ENCODE measurements at places on chromosomes 3 and 15.

GRCh38 chr15:63597038-63597790, at the start of gene FBXL22:
Gene FBXL22, plus strand, starts transcription at chr15:63597387. Its CDS starts 6 bp downstream, at chr15:63597393.
- DNase-seq, result no peak

DNA sequence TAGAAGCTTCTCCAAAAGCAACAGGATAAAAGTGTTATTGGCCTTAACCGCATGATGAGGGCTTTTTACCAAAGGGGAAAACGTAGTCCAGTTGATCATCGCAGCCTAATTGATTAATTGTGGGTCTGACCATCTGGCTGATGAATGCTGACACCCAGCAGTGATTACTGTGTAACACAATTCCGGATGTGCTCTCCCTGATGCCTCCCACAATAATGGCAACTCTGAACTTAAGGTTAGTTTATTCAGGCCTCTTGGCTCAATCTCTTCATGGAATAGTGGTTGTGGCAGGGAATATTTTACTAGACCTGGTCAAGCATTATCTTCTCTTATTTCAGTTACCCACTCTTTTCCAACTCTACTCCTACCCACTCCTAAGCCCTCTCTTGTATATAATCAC, 332.9 kb downstream of the TIGIT start:
- no peak for DNase-seq

- peak; percentile 65 for DNase-seq
Measured at GRCh38 chr3:149277331-149277813, 55.7 kb upstream of the CP start.

GRCh38 chr3:167909952-167910351, 174.4 kb downstream of the SERPINI1 start:
- no peak for DNase-seq

GRCh38 chr3:160677459-160677881, 510 bp downstream of the ARL14 start:
- DNase-seq, result no peak

DNA sequence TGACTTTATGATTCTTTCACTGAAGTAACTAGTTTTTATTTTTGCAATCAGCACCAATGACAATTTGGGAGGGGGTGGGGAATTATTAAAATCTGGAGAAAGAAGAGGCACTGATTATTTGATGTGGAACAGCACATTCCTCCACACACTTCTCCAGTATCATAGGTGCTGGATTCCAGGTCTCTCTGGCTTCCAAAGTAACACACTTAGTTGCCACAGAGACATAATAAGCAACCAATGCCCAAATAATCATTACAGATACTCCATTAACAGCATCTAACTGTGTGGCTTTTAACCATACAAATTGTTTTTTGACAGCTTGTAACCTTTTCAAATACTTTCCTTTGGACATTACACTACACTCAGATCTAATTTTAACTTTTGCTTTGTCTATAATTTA, 131.0 kb upstream of the CDIN1 start:
- no peak for DNase-seq

DNA sequence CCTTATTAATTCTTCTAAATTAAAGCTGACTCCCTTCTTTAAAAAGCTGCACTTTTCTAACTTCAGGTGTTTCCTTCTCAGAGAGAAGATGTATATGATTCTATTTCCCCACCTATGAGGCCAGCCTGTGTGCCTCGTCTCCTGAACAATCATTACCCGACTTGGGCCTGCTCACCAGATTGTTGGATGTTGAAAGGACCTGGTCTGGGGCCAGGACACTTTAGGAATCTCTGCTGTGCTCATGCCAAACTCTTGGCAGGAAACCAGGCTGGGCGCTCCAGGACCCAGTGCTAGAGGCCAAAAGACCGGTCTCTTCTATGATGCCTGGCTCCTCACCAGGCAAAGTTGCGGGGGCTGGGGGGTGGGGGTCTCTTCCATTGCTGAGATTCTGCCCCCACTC, 16.9 kb upstream of the LRRC31 start:
- DNase-seq, result no peak

DNA sequence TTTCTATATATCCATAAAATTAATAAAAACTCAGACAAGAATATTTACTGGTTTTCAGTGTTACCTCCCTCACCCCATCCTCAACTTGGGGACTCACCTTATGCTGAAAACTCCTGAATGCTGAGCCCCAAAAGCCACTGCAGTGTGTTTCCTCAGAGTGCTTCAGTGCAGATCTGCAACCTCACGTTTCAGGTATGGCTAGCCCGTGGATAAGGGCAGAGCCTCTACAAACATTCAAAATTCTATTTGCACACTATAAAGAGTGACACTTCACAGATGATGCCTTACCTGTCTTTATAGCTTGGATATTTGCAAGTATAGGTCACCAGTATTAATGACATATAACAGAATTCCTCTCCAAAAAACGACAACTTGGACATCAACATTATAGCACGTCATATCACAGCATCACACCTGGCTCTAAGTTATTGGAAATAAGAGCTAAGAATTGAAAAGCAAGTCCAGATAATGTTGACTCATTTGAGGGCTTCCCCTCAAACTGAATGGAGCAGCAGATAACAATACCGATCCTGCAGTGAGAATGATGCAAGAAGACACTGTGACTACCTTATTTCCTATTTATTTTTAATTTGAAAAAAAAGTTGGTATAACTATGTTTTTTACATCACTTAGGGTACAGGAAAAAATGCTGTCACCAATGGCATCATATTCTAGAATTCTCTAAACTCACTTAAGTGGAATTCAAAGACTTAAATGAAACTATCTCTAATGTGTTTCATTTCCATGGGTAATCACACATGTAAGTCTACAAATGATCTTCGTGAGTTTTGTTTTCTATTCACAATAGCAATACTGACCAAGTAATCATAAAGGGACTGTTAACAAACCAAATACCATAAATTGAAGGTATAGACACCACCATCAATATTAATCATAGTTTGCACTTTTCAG, 40.7 kb upstream of the RSL24D1 start:
- no peak for DNase-seq

GRCh38 chr3:66037986-66038369, 740 bp downstream of the MAGI1 start:
- DNase-seq, result no peak

GRCh38 chr3:75983609-75984290, 198.4 kb upstream of the ZNF717 start:
- DNase-seq, result no peak

GRCh38 chr3:172317984-172318383, 130.3 kb downstream of the GHSR start:
- peak; percentile 60 for DNase-seq

- DNase-seq, result no peak
Measured at GRCh38 chr15:27549746-27550145, 549.4 kb downstream of the OCA2 start.

GRCh38 chr15:98801234-98801561, 152.9 kb downstream of the IGF1R start:
- peak; percentile 83 for DNase-seq

DNA sequence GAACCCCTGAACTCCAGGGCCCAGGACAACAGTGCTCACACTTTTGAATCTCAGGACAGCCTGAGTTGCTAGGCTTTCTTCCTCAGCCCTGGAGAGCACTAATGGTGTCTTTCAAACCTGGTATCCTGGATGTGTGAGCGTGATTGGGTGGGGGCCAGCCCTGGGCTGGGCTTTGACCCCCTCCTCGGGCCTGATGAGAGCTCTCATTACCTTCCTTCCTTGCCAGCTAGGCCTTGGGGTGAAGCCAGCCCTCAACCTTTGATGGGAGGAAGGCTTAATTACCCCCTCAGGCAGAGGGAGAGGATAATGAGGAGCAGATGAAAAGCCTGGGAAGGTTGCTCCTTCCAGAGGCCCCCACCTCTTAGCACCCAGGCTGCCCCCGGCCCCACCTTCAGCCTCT, 31.1 kb upstream of the INSYN1 start:
- no peak for DNase-seq

DNA sequence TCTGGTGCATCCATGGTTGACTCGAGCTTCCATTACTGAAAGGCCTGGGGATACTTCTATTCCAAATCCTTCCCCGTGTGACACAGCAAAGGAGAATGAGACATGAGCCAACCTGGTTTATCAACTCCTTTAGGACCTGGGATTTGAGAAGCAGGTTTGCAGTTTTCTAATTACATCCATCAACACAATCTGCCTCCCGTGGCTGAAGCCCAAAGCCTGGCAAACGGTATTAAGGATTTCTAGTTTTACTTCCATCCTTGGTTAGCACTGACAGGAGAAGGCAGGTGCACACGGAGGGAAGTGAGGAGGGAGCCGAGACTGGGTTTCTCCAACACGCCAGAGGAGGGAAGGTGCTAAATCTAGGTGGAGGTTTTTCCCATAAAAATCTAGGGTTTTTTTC, 79.0 kb downstream of the MYLK start:
- no peak for DNase-seq

DNA sequence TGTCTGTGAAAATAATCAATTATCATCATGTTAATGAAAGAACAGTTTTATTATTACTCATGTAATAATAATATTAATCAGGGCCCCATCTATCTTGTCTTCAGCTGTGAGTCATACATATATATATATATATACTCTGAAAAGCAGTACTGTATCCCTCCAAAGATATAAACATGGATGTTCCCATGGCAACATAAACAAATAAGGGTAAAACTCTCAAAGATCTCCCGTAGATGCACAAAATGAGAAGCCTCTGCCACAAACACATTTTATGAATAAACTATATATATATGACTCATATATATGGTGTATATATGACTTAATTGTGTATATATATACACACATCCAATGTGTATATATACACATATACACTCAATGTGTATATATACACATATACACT, 163.8 kb upstream of the ARHGEF26 start:
- no peak for DNase-seq

GRCh38 chr3:179473565-179473964, 22.3 kb upstream of the GNB4 start:
- DNase-seq, result no peak

DNA sequence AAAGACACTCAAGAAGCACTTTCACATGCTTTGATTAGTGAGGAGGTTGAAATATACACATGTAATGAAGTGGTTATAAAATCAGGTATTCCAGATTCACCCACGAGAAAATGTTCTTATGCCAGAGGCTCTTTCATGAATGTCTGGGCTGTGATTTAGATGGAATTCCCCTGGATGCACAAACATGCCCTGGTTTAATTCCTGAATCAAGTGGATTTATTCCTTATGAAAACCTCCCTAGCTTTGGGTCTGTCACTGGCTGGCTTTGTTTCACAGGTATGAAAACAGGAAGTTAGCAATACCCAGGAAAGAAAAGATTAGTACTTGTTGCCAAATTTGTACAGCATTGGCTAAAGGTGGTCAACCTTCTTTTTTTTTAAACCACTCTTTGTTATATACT, 1123.0 kb downstream of the ROBO1 start:
- no peak for DNase-seq

- no peak for DNase-seq
Measured at GRCh38 chr3:13934813-13935212, 54.9 kb upstream of the WNT7A start.

DNA sequence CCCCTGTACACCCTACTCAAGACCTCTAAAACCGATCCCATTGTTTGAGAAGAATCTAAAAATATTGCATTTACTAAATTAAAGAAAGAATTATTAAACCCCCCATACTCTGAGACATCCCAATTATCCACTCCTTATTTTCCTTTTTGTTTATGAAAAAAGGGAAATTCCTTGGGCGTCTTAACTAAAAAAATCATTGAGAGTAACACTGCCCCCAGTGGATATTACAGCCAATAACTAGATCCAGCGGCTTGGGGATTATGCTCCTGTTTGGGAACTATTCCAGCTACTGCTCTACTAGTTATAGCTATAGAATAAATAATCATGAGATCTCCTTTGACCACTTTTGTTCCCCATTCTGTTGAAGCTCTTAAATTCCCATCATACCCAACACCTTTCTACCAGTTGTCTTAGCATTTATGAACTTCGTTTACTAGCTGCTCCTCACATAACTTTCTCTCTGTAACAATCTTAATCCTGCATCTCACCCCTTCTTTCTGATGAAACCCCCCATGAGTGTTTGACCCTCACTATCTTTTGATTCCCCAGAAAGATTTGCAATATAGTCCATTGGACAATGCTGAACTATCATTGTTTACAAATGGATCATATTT, 12.7 kb upstream of the CFAP91 start:
- DNase-seq, result no peak

- DNase-seq, result no peak
Measured at GRCh38 chr3:101850246-101851051, 1.1 kb downstream of the NFKBIZ start.

DNA sequence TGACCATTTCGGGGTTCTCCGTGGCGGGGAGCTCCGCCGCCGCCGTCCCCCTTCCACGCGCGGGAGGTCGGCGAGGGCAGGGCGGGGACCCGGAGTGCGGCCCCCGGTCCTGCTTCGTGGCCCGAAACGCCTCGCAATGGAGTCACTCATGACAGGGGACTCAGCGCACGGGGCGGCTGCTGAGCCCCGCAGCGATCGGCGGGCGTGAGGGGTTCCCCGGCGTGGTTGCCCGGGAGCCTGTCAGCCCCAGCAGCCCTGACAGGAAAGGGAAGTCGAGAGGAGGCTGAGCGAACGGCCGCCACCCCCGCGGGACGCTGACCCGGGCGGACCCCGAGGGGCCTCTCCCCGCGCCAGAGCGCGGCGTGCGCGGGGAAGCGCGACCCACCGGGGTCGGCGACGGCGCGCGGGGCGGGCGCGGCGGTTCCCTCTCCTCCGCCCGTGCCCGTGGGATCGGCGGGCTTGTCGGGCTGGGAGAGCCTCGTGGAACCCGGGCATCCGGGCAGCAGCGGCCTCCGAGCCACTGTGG, 564 bp upstream of the PIGZ start:
- peak; percentile 41 for DNase-seq

GRCh38 chr15:100230784-100231183, 111.0 kb downstream of the ADAMTS17 start:
- DNase-seq, result peak; percentile 77

DNA sequence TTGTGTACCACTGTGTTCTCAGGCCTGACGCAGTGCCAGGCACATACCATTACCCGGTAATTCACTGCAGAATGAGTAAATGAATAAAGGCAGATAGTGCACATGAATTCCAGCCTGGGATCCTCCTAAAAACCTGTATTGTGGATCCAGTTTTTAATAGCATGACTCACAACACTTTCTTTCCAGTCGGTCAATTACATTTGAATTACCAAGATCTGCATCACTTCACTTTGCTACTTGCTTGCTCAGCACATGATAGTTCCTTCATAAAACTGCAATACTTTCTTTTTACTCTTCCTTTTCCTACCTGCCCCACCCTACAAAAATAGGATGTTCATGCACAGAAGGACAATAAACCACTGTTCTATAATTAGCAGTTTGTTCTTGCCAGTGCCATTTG, 553.8 kb downstream of the MAGI1 start:
- no peak for DNase-seq

- no peak for DNase-seq
Measured at GRCh38 chr3:175410251-175410650, 551.1 kb downstream of the NAALADL2 start.

GRCh38 chr15:68433551-68433950, 1.6 kb upstream of the ITGA11 start:
- DNase-seq, result no peak

DNA sequence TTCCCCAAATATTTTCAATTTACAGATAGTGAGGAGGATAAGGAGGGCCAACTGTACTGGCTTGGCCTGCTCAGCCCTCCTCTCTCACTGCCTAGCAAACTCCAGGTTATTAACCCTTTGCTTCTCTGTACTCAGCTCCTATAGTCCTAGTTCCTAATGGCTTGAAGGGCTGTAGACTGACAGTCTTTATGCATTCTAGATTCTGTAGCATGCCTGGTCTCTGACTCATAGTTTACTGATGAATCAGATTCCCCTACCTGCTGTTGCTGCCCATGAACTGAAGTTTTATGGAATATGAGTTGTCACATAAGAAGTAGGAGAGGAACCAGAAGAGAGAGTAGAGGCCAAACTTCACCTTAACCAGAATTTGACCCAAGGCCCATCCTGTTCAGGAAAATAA, 27.1 kb upstream of the MAP3K13 start:
- DNase-seq, result no peak

Measured in NCI-H2081 (cell line).